CD14-positive monocyte (primary cell): ENCODE measurements at places on chromosomes 11 and 22.

DNA sequence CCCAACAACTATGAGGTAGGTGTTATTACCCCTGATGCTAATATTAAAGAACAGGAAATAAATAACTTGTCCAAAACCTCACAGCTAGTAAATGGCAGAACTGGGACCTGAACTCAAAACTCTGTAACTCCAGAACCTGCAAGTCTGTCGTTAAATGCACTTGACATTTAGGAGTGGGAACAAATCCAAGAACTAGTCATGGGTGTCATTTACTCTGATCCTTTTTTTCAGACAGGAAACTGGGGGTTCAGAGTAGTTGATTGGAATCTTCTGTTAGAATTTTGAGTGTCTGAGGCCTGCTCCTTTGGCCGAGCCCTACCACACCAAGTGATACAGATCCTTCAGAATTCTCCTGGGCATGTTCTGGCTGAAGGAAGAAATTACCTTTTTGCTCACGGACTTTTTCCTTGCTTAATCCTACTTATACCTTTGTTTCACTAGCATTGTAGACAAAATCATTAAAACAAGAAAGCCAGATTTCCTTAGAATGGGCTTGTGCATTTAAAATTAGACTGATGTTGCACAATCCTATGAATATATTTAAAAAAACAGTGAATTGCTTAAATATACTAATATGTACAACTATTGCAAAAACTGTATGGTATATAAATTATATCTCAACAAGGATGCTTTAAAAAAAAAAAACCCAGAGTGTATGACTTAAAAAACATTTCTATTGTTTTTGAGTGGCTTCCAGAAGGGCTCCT lies 1.4 kb upstream of the YAP1 start:
- DNase-seq, result no peak

- peak; percentile 36 for DNase-seq
These were observed 4.3 kb downstream of the SIAE start for GRCh38 chr11:124669193-124669592.

DNA sequence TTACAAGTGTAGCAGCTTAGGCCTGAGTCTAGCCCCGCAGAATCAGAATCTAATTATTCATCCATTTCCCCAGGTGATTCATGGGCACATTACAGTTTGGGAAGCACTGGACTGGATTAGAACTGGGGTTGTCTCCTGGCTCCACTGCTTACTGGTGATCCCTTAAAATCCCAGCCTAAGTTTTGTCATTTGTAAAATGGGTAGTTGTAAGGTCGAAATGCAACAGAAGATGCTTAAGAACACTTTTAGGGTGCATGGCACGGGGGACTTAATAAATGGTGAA lies 1.3 kb downstream of the STX3 start:
- peak; percentile 56 for DNase-seq

- DNase-seq, result no peak
These were observed 2.7 kb downstream of the CCDC87 start for GRCh38 chr11:66589996-66590675.

GRCh38 chr11:83151274-83151977 lies 5.5 kb upstream of the PCF11 start:
- DNase-seq, result no peak

- no peak for DNase-seq
These were observed 90.2 kb downstream of the OPCML start for GRCh38 chr11:133441964-133442660.

DNA sequence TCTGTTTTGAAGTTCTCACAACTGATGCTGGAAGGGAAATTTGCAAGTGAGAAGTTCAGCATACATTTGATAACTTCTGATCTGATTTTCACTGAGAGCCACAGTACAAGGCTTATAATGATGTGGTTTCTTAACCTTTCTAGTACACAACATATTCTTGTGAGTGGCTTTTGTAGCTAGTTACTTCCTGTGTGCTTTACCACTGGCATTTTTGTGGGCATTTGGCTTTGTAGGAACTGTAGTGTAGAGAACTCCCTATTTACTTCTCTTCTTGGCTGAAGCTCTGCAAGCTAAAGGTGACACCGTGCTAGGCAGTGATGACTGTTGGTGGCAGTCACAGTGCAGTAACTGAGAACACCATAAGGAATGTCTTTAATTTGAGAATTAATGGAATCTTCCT lies 14.9 kb downstream of the USP47 start:
- DNase-seq, result no peak

- DNase-seq, result no peak
These were observed 19.1 kb downstream of the KCNC1 start for GRCh38 chr11:17753641-17754040.

DNA sequence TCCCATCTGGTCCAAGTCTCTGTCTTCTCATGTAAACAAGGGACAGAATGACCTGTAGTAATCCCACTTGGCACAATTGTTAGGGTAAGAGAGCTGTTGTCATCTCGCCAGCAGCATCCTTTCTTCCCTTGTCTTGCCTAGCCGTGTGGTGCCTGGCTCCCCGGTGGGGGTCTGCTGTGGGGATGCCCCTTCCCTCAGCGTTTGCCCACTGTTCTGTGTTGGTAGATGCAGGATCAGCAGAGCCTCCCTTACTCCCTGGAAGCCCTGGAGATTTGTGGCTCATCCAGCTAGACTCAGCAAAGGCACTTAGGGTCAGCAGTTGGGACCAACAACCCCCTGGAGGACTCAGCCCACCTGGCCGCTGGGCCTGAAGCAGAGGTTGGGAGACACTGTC lies 13.0 kb downstream of the ACO2 start:
- DNase-seq, result no peak
